Dermis blood vessel endothelial cell (primary cell): ENCODE measurements at places on chromosomes 6 and 20. TPM values are rescaled to one million over a fixed set of nuclear protein-coding genes. Genes with fewer than 3 reads are reported as not detected.

The HLA-DRB1 gene
- 0.17 TPM in 1 of 2 replicates, not detected in the other for total RNA-seq

The MDFI gene
- total RNA-seq = 34.0 and 37.8 TPM in 2 replicates

The TFAP2C gene
- not detected in 2 replicates for total RNA-seq

The NKX2-2 gene
- total RNA-seq = not detected in 2 replicates

The GRM1 gene
- 0.05 TPM in 1 of 2 replicates, not detected in the other for total RNA-seq

The KIF16B gene
- total RNA-seq = 9.7 and 12.9 TPM in 2 replicates

The TGM2 gene
- 401 and 1,564 TPM in 2 replicates for total RNA-seq

The LGSN gene
- total RNA-seq = not detected in 2 replicates

The SLPI gene
- 0.70 and 2.0 TPM in 2 replicates for total RNA-seq

The THBD gene
- total RNA-seq = 33.4 and 34.0 TPM in 2 replicates

The MCCD1 gene
- total RNA-seq = not detected in 2 replicates

The PLCB4 gene
- total RNA-seq = 9.9 and 13.8 TPM in 2 replicates

The FITM2 gene
- total RNA-seq = 7.5 and 9.1 TPM in 2 replicates

The HLA-DRA gene
- 0.09 TPM in 1 of 2 replicates, not detected in the other for total RNA-seq

The ARMC12 gene
- 0.34 and 0.37 TPM in 2 replicates for total RNA-seq

The BTN3A1 gene
- total RNA-seq = 21.7 and 25.0 TPM in 2 replicates

The MLN gene
- total RNA-seq = not detected in 2 replicates

The NKAIN2 gene
- not detected in 2 replicates for total RNA-seq

The GOPC gene
- 41.7 and 44.7 TPM in 2 replicates for total RNA-seq

The C20orf141 gene
- not detected in 2 replicates for total RNA-seq

The TMEM14A gene
- 20.4 and 22.9 TPM in 2 replicates for total RNA-seq

The XKR7 gene
- total RNA-seq = under 0.01 TPM in 1 of 2 replicates, not detected in the other

The NOTCH4 gene
- total RNA-seq = 44.3 and 63.5 TPM in 2 replicates

The NR2E1 gene
- not detected in 2 replicates for total RNA-seq

The GJA1 gene
- 482 and 745 TPM in 2 replicates for total RNA-seq

The LATS1 gene
- total RNA-seq = 9.9 and 13.1 TPM in 2 replicates

The RBM12 gene
- 42.5 and 58.1 TPM in 2 replicates for total RNA-seq

The MMUT gene
- 11.1 and 23.3 TPM in 2 replicates for total RNA-seq

The PPIL4 gene
- total RNA-seq = 30.3 and 42.0 TPM in 2 replicates

The TRAPPC3L gene
- 0.17 TPM in 1 of 2 replicates, not detected in the other for total RNA-seq

The DEFB124 gene
- total RNA-seq = not detected in 2 replicates

The TFAP2D gene
- not detected in 2 replicates for total RNA-seq

The RREB1 gene
- 20.6 and 28.9 TPM in 2 replicates for total RNA-seq

The TTBK1 gene
- 0.05 TPM in 1 of 2 replicates, not detected in the other for total RNA-seq

The PTCRA gene
- not detected in 2 replicates for total RNA-seq

The C20orf144 gene
- 0.05 TPM in 1 of 2 replicates, not detected in the other for total RNA-seq

The SNTA1 gene
- total RNA-seq = 7.2 and 8.8 TPM in 2 replicates

The GABRR1 gene
- total RNA-seq = not detected in 2 replicates

The SUN5 gene
- total RNA-seq = not detected in 2 replicates

The PBOV1 gene
- total RNA-seq = not detected in 2 replicates

The SLC22A2 gene
- total RNA-seq = not detected in 2 replicates

The LY6G6F gene
- total RNA-seq = not detected in 2 replicates

The OPN5 gene
- not detected in 2 replicates for total RNA-seq

The RBM24 gene
- total RNA-seq = 2.9 and 3.4 TPM in 2 replicates

The ZNF322 gene
- total RNA-seq = 14.0 and 19.2 TPM in 2 replicates

The CEP85L gene
- total RNA-seq = 14.1 and 14.7 TPM in 2 replicates

The DLK2 gene
- total RNA-seq = 0.60 and 0.68 TPM in 2 replicates

The BHLHE23 gene
- not detected in 2 replicates for total RNA-seq

The UCKL1 gene
- total RNA-seq = 40.7 and 46.4 TPM in 2 replicates

The PCSK2 gene
- total RNA-seq = not detected in 2 replicates

The TAGAP gene
- not detected in 2 replicates for total RNA-seq

The ANGPT4 gene
- total RNA-seq = not detected in 2 replicates

The PTGIS gene
- 1.9 and 2.0 TPM in 2 replicates for total RNA-seq
